ENCODE measurements at places on chromosomes 7 and 10. TPM values are rescaled to one million over a fixed set of nuclear protein-coding genes. Genes with fewer than 3 reads are reported as not detected.

PHYHIPL gene
- total RNA-seq = not detected

HMX3 gene
- total RNA-seq = 3.3 TPM

PCBD1 gene
- 31.7 TPM for total RNA-seq

PAPSS2 gene
- total RNA-seq = 6.3 TPM

OR9A4 gene
- total RNA-seq = not detected

GRID2IP gene
- total RNA-seq = 0.09 TPM

CFAP43 gene
- 0.69 TPM for total RNA-seq

FAM170B gene
- not detected for total RNA-seq

CYP2C8 gene
- not detected for total RNA-seq

LFNG gene
- total RNA-seq = 24.2 TPM

NME8 gene
- total RNA-seq = not detected

OR2A1 gene
- total RNA-seq = 0.17 TPM

C7orf33 gene
- not detected for total RNA-seq

SLC29A4 gene
- 1.4 TPM for total RNA-seq

TMEM236 gene
- total RNA-seq = 0.06 TPM

CDHR1 gene
- not detected for total RNA-seq

KIAA1217 gene
- total RNA-seq = 3.6 TPM

ZNF679 gene
- not detected for total RNA-seq

SYCE1 gene
- total RNA-seq = not detected

STK31 gene
- total RNA-seq = 0.34 TPM

LSM8 gene
- 249 TPM for total RNA-seq

TBX20 gene
- total RNA-seq = 1.9 TPM

CHST15 gene
- 9.5 TPM for total RNA-seq

STEAP2 gene
- 5.2 TPM for total RNA-seq

HIP1 gene
- total RNA-seq = 13.4 TPM

RASSF4 gene
- 0.57 TPM for total RNA-seq

PRDX3 gene
- total RNA-seq = 171 TPM

CAV2 gene
- 191 TPM for total RNA-seq

ACTL6B gene
- total RNA-seq = not detected

ZNF3 gene
- 61.4 TPM for total RNA-seq

SPDYE16 gene
- total RNA-seq = under 0.01 TPM

ERVW-1 gene
- total RNA-seq = not detected

EBLN1 gene
- not detected for total RNA-seq

NEUROG3 gene
- not detected for total RNA-seq

CXCL12 gene
- total RNA-seq = 2.2 TPM

SPDYE8 gene
- not detected for total RNA-seq

CH25H gene
- not detected for total RNA-seq

BAG3 gene
- total RNA-seq = 9.4 TPM

SPDYE2B gene
- not detected for total RNA-seq

ERV3-1 gene
- 8.8 TPM for total RNA-seq

WNT8B gene
- not detected for total RNA-seq

SH2D4B gene
- total RNA-seq = 0.06 TPM

FAM180A gene
- not detected for total RNA-seq

DNA2 gene
- 36.6 TPM for total RNA-seq
